ENCODE measurements at places on chromosomes 16 and 17.

GRCh38 chr17:2804912-2805311 lies 8.7 kb downstream of the RAP1GAP2 start:
- no peak for DNase-seq

DNA sequence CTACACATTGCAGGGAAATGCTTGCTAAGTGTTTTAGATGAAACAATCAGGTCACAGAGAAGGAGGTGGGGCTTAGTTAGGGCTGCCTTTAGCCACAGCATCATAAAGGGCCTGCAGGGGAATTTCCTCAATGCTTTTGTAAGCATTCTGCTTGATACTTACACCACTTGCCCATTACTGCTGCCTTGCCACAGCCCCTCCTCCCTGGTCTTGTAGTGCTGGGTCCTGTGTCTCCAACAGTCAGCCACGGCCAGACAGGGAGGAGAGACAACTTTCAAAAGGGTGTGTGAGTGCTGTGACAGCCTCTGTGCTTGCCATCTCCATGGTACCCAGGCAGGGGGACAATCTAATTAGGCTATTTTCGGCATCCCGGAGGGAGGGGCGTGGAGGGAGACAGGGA lies 111.2 kb downstream of the SHISA9 start:
- no peak for DNase-seq

GRCh38 chr16:85690469-85691064 lies 1.8 kb upstream of the GINS2 start:
- DNase-seq = no peak

DNA sequence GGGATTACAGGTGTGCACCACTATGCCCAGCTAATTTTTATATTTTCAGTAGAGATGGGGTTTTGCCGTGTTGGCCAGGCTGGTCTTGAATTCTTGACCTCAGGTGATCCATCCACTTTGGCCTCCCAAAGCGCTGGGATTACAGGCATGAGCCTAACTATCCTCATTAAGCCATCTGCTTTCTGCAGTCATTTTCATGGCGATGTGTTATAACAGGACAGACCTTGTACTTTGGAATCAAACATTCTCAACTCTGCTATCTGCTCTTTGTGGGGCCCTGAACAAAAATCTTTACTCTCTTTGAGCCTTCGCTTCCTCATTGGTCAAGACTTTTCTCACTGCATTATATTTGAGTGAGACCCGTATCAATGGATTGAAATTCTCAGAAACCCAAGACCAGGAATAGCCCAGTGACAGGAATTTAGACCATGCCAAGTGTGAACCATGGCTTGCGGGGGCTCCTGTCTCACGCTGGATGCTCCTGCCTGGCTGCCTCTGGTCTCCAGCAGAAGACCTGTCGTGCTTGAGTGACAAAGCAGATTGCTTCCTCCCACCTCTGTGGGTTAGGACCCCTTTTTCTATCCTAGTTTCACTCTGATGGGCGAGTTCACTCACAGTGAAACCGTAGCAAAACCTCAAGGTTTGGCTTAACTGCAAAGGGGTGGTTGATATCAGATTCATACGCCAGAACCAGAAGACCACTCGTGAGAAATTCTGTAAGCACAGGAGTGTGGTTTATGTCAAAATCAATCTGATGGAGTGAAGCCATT lies 519.1 kb downstream of the MAF start:
- no peak for DNase-seq

DNA sequence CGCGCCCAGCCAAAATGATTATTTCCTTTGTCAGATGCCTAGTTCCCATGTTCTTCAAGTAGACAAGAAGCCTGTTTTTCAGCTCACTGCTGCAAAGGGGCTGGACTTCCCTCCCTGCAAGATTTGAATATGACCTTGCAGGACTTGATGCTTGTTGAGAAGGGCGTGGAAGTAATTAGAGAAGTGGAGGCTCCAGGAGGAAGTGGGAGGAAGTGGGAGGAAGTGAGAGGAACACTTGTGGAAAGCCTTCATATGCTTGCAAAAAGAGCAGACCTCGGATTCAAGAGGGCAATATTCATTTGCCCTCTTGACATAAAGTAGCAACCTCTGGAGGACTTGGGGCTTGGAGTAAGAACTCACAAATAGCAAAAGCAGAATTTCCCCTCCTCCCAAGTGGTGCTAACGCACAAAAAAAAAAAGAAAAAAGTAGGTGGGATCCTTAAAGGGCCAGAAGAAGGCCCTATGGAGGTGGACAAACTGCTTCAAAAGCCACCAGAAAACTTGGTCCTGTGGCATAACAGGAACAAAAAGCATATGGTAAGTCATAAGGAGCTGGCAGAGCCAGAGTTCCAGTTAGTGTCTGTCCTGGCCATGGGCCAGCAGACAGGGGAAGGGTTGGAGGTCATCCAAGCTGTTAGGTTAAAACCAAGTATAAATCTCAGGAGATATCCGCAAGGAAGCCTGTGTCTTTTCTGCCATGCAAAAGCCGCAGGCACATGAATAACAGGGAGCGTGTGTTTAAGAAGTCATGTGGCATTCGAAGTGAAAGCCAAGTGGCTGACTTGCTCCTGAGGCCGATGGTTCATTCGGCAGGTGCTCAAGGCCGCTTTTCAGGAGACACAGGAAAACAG lies 20.6 kb upstream of the PRKAR1A start:
- DNase-seq = no peak

DNA sequence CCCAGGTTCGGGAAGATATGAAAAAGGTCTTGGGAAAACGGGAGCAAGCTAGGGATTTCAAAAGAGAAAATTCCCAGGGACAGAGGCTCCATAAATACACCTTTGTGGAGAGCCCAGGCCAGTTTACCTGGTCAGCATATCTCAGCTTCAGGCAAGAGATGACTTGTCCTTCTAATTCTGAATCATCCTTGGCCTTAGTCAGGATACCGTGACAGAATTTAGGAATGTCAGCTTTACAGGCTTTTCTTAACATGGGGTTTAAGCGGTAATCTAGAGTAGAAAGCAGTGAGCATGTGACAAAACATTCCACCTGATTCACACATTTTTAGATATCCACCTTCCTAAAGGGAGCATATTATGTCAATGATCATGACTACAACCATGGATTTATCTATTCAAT lies 41.1 kb upstream of the CLEC18B start:
- DNase-seq = no peak

- DNase-seq = no peak
Observed at GRCh38 chr17:49225554-49226236, 4.9 kb downstream of the PHOSPHO1 start.

- DNase-seq = no peak
Observed at GRCh38 chr17:18951941-18952842, at the start of gene SLC5A10. TSS of gene SLC5A10 (plus strand) at chr17:18952165. CDS start at chr17:18952206, 41 bp downstream.

DNA sequence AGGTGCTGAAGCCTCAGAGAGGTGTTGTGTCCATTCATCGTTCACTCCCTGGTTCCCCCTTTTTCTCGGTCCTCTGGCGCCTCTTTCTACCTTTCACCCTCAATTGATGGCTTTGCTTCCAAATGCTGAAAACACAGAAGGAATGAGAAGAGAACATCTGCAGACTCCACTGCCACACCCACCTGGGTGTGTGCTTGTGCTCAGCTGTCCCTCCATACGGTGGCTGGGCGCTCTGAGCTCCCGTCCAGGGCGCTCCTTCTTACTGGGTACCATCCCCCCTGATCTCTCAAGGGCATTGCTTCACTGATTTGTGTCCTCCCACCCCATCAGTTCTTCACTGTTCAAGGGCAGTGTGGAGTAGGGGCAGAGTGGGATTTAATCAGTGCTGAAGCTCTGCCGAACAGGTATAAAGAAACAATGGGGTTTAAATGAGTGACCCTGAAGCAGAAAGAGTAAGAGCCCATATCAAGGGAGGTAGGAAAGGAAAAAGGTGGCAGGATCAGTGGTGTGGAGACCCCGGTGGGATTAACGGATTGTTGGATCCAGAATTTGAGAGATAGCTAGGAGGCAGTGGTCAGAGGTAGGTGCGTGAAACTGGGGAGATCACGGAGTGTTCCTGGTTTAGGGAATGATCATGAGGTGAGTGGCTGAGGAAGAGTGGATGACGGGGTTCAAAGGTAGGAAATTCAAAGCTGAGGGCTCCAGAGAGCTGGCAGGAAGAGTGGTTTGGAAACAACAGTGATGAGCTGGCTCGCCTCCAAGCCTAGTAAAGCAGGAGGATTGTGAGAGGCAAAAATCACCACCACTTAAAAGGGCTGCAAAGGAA lies 40.8 kb downstream of the MRTFB start:
- DNase-seq = no peak

DNA sequence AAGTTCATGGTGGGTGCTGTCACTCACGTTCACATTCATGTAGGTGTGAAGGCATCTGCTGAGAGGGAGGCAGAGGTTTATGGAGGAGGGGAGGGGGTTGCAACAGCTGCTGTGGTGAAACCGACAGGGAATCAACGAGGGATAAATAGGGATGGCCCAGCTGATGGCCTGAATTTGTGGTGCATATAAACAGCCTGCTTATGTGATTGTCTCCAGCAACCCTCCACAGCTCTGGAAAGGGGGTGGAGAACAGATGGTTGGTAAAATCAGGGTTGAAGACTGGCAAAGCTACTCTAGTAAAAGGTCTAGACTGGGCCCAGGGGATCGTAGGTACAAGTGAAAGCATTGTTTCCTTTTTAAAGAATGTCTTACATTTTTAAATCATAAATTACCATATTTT lies 53.7 kb downstream of the IQCK start:
- peak; percentile 26 for DNase-seq

DNA sequence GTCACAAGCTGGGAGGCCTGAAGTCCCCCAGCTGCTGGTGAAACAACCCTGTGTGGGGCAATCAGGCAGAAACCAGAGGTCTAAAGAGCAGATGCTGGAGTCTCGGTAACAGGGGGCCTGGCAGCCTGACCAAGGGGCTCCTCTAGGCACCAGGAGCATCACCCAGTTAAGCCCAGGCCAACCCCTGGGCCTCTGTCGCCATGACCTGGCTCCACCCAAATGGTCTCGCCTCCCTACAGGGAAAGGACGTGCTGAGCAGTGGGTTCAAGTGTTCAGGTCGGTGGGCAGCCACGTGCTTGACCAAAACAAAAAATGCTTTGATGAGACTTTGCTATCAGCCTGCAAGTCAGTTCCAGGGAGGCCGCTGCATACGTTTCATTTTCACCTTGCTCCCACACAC lies 240.3 kb downstream of the ZNF423 start:
- no peak for DNase-seq

- no peak for DNase-seq
Observed at GRCh38 chr17:82675476-82676245, 22.8 kb downstream of the RAB40B start.

DNA sequence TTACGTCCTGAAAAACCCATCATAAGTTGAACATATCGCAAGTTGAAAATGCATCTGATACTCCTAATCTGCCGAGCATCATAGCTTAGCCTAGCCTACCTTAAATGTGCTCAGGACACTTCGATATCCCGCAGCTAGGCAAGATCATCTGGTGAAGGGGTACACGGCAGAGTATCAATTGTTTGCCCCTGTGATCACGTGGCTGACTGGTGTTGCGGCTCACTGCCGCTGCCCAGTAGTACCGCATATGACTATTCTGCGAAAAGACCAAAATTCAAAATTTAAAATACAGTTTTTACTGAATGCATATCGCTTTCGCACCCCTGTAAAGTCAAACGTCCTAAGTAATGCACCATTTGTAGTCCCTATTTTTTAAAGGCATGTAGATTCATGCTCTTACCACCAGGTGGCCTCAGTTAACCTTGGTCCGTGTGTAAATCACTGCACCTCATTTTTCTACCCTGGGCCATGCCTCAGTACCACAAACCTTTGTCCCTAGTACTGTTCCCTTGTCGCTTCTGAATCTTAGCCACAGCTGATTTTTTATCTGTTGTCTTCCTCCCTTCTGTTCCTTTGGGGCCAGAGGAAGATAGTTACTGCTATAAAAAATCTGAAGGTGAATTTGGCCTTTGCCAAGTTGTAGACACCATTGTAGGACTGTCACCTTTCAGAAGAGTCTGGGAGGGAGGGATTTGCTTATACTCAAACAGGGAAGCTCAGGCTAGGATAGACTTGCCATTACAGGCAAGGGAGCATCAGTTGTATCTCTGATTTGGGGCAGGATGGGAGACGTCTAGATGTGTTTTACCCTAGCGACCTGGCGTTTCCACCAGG lies 34.4 kb downstream of the WWP2 start:
- DNase-seq = peak; percentile 39

DNA sequence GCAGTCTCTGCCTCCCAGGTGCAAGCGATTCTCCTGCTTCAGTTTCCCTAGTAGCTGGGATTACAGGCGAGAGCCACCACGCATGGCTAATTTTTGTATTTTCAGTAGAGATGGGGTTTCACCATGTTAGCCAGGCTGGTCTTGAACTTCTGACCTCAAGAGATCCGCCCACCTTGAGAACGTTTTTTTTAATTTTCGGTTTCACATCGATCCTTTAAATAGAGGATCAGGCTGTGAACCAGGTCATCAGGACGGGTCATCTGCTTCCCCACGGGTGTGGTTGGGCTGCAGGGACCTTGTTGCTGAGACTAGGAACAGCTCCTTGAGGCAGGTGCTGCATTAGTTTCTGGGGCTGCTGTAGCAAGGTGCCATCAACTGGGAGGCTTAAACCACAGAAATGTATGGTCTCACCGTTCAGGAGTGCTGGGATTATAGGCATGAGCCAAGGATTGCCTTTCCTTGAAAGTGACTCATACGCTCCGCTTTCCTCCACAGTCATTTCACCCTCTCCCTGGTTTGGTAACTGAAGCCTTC lies 7.9 kb upstream of the NAGPA start:
- no peak for DNase-seq

DNA sequence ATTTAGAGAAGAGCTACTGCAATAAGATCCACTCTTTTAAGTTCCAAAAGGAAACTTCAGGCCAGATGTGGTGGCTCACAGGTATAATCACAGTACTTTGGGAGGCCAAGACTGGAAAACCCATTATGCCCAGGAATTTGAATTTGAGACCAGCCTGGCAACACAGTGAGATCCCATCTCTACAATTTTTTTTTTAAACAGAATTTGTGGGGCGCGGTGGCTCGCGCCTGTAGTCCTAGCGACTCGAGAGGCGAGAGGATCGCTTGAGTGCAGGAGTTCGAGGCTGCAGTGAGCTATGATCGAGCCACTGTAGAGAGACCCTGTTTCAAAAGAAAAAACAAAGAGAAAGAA lies 793 bp downstream of the COG7 start:
- no peak for DNase-seq

- no peak for DNase-seq
Observed at GRCh38 chr16:72835086-72835485, 212.8 kb downstream of the ZFHX3 start.

- DNase-seq = no peak
Observed at GRCh38 chr16:89133457-89134127, 38.0 kb upstream of the CDH15 start.

- no peak for DNase-seq
Observed at GRCh38 chr17:38942696-38943334, 17.4 kb downstream of the LASP1NB start.

All from cerebellar nuclear complex (tissue), 1 donor.